ENCODE measurements at places on chromosomes 2 and 18.

DNA sequence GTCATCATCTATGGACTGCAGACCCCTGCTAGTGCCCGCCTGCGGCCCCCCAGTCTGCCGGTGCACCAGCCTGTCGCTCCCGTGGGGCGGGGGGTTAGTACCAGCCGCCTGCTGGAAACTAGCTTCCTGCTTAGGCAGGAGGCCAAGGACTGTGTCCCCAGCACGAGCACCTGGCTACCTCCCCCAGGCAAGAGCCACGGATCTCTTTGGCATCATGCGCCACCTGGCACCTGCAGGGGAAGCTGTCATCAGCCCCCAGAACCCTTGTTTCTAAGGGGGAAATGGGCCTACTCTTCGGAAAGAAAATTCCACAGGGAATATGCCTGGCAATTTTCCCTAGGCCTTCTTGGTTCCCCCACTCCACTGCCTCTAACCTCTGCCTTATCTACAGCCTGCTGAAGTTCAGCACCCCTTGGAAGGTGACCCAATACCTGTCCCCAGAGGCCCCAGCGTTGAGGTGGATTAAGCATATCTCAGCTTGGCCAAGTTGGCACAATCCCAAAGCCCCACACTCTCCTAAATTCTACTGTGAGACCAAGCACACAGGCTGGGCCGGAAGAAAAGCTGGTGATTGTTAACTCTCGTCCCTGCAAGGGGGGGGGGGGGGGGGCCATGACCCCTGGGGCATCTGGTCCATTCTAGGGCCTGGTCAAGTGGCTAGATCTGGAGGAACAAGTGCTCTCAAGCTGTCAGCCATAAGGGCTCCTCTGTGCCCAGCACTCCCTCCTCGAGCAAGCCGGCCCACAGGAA, 62.0 kb upstream of the POMC start:
- DNase-seq = no peak

GRCh38 chr2:160963957-160964356, 196.3 kb upstream of the TANK start:
- DNase-seq = no peak

DNA sequence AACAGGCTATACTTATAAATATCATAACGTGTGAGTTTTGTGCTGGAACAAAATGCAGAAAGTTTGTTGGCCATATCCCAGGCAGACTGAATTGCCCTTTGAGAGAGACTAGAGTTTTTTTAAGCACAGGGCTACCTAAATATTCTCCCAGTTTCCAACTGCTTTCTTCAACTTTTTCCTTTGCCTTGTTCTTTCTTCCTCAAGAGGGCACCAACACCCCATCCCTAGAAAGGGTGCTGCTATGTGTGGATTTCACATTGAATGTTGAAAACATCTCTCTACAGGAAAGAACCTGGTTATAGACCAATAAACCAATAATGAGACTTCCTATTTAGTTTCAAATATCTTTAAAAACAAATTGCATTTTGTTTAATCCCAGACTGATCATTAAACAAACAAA, 87.9 kb downstream of the ICOS start:
- no peak for DNase-seq

GRCh38 chr2:188588235-188588634, 296.6 kb downstream of the GULP1 start:
- no peak for DNase-seq

DNA sequence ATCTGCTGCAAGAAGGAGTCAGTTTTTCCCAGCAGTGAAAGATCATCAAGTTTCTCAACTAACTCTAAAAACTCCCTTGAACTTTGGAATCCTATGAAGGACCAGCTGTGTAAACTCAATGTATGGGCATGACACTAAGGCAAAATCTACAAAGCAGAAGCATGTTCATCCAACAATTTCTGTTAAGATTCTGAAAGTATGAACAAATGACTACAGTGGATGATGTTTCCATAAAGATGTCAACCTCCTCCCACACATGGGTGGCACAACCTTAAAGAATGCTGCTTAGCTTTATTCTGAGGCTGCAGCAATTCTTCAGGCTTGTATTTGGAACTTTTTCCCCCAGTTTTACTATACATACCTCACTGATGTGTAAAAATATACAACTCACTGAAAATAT, 47.2 kb downstream of the WDR33 start:
- peak; percentile 43 for DNase-seq

DNA sequence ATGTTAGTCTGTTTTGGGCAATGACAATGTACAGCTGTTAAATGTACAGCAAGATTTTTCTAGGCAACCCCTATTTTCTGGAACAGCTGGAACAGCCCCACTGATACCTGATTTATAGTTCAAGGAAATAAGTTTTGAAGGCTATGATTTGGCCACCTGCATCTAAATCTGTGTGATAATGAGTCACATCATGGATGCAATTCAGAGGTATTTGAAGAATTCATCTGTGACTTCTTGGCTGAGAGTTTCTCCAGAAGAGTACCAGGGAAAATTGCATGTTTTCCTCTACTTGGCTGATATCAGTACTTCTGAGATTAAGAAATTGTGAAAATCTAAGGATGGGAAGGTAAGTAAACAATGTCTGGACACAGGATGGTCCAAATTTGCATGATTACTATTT, 40.7 kb upstream of the NT5C1B start:
- no peak for DNase-seq

DNA sequence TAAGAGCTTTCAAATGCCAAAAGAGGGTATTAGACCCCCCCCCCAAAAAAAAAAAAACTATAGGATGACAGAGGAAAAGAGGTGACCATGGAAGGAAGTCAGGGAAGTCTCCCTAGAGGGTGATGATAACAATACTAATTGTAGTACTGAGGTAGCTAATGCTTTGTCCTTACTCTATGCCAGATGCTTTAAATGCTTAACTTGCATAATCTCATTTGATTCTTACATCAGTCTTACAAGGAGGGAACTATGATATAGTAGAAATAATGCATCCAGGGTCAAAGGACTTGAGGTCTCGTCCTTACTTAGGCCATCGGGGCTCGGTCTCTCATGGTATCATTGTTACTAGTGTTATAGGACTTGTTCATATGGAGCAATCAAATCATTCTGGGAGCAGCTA, 9.1 kb downstream of the IDH1 start:
- DNase-seq = no peak

- peak; percentile 64 for DNase-seq
These were observed 1469.7 kb upstream of the PIK3C3 start for GRCh38 chr18:40485318-40485717.

- no peak for DNase-seq
These were observed 25.2 kb downstream of the PDIA6 start for GRCh38 chr2:10787176-10787968.

DNA sequence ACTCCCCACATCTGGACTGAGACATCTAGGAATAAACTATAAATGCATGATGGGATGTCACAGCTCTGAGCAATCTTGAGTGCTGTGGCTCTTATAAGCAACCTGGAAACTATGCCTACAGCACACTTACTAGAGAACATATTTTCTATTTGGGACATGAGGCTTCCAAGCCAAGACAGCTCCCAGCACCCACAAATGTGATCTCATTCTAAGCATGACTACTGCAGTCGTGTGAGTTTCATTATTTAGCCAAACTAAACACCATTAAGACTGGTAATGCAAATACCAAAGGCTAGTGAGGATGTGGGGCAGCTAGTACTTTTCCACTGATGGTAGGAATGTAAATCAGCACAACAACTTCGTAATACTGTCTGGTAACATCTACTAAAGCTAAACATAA, 72.5 kb downstream of the RTTN start:
- DNase-seq = peak; percentile 88

DNA sequence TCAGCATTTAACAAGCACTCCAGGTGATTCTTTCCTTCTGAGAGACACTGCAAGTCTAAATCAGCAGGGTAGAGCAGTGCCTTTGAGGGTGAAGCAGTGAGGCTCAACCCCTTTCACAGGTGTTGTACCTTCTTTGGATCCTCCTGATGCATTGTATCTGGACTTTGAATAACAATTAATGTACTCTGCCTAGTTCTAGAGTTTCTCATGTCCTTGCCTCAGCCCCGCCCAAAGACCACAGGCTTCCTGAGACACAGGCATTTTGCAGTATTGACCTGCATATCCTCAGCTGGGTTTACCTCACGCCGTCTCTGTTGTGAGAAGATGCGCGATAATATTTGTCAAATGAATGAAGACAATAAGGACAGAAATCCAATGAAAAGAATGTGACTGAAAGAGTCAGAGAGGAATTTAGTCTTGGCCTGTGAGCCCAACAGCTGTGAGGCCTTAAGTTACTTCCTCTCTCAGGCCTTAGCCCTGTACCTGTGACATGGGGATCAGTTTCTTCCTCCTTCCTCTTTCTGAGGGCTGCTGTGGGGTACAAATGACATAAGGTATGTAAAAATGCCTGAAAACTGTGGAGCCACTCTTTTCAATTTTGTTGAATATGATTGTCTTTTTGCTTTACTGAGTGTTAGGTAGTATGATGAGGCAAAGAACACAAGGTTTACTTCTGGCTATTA, 43.7 kb downstream of the WIPF1 start:
- DNase-seq = no peak

DNA sequence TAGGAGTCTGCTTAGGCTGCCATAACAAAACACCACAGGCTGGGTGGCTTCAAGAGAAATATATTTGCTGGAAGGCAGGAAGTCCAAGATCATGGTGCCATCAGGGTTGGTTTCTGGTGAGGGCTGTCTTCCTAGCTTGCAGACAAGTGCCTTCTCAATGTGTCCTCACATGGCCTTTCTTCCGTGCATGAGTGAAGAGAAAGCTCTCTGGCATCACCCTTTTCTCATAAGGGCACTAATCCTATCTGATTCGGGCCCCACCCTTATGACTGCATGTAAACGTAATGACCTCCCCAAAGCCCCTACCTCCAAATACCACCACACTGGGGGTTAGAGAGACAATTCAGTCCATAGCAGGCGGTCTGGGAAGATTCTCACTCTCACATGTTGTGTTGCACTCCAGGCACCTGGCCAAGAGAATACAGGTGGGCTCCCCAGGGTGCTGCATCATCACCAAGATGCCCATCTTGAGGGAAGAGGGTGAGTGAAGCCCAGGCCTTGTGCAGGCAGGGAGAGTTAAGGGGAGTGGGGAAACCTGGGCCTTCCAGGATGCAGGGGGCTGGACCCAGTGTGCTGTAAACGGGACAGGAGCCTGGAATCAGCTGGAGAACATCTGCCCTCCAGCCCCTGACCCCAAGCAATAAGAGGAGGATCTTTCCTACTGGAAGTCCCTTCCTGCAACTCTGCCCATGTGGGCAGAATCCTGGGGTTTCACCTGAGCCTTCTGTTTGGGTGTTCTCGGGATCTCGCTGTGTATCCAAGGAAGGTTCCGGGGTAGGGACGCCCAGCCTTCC, 10.2 kb downstream of the CATIP start:
- DNase-seq = no peak

DNA sequence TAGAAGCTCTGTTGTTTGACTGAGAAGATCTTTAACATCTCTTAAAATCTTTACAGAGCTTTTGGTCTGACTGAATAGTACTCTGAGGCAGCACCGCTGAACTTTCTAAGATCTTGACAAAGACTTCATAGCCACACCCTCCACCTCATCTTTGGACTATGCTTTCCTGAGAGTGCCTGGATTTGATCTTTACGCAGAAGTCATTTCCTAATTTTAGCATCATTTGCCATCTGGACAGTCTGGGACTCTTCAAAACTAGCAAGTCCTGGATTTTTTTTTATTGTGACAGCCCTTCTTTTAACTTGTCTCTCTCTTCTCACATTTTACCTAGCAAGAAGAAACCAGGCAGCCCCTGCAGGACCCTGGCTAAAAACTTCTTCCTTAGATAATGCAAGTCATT, 188.8 kb downstream of the CTIF start:
- no peak for DNase-seq

- DNase-seq = no peak
These were observed 1337.9 kb upstream of the CHAC2 start for GRCh38 chr2:52429740-52430139.

GRCh38 chr2:47274054-47274782, 119.1 kb upstream of the STPG4 start:
- DNase-seq = peak; percentile 79

DNA sequence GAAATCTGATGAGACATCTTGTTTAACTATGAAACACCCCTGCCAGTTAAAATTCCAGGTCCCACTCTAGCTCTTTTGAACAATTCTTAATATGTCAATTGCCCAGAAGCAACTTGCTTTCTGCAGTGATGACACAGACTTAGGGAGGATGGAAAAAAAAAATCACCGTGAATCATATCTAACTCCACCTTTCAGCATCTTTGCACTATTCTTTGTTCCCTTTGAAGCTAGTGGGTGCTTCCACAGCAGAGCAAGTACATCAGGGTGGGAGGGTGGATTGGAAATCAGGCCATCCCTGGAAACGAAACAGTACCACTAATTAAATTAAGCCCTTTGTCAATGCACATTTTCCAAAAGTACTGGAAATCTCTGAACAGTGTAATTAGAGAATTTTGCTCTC, 324.3 kb upstream of the MEIS1 start:
- no peak for DNase-seq

DNA sequence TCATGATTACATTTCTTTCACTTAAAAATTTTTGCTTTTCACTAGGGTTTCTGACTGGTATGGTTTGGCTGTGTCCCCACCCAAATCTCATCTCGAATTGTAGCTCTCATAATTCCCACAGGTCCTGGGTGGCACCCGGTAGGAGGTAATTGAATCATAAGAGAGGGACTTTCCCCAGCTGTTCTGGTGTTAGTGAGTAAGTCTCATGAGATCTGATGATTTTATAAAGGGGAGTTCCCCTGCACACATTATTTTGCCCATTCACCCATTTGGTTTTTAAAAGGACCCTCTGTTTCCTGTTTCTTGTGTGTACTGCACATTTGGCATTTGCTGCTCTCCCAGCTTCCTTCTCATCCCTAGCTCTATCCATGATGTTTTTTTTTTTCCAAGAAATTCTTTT, 27.8 kb upstream of the NETO1 start:
- DNase-seq = no peak

GRCh38 chr18:12630136-12630535, 27.8 kb downstream of the SPIRE1 start:
- no peak for DNase-seq

DNA sequence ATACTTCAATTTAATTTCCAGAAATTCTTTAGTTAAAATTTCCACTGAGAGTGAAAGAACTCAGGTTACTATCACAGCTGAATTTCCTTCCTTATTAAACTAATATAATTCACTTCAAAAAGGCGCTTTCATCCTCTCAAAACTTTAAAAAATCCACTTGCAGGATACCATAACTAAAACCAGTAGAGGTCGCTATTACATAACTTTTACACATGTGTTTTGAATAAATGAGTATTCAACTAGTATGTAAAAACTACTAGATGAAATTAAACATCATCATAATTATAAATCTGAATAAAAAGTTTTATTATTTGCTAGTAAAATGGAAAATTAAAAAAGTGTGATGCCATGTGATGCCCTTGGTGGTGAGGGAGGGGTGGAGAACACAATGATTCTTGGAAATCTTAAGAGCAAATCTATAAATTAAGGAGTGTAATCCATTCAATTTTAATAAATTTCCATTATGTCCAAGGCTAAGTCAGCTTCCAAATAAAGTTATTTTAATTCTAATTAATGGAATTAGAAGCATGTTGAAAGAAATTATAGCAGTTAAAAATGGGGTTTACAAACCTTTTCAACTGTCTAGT, 61.4 kb downstream of the SOS1 start:
- peak; percentile 4 for DNase-seq

- DNase-seq = no peak
These were observed 153.7 kb downstream of the DDX1 start for GRCh38 chr2:15745350-15745749.

- DNase-seq = no peak
These were observed 8.2 kb upstream of the CIB4 start for GRCh38 chr2:26649322-26649721.
